ENCODE measurements at places on chromosomes 7 and 10.

- no peak for DNase-seq
Measured at GRCh38 chr10:109962247-109962646, 38.9 kb upstream of the XPNPEP1 start.

DNA sequence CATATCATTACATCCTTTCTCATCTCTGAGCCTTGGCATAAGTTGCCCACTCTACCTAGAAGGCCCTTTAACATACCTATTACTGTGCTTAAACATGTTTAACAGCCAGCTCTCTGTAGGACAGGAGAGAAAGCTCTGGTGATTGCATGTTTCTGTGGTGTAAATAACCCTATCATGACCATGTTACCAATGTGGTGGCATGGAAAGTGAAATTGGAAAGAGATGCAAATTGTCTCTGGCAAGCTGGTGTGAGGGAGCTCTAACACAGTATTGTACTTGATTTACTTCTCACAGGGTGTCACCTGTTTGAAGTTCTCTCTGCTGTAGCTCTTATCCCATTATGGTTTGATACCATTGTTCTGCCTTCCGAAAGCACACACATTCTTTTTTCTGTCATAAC lies 231.8 kb upstream of the DKK1 start:
- no peak for DNase-seq

DNA sequence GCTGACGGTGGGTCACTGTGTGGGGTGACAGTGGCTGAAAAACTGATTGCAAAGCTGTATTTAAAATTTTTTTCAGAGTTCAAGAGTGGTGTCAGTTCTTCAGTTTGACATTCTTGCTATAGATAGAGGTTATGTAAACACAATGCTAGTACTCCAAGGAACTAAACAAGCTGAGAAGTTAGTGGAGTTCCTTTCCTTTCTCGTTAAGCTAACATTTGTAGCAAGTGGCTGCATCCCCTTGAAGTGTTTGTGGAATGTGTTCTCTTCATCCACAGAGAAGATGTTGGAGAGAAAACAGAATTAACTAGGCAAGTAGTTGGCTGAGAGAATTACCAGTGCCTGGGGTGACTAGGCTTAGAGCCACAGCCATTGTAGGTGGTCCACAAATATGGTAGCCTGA lies 15.8 kb downstream of the CCNY start:
- DNase-seq: no peak

GRCh38 chr10:92573091-92573797 lies 649 bp downstream of the IDE start:
- DNase-seq: peak; percentile 46

- DNase-seq: peak; percentile 19
Measured at GRCh38 chr7:130273081-130273932, 6.6 kb downstream of the CPA2 start.

DNA sequence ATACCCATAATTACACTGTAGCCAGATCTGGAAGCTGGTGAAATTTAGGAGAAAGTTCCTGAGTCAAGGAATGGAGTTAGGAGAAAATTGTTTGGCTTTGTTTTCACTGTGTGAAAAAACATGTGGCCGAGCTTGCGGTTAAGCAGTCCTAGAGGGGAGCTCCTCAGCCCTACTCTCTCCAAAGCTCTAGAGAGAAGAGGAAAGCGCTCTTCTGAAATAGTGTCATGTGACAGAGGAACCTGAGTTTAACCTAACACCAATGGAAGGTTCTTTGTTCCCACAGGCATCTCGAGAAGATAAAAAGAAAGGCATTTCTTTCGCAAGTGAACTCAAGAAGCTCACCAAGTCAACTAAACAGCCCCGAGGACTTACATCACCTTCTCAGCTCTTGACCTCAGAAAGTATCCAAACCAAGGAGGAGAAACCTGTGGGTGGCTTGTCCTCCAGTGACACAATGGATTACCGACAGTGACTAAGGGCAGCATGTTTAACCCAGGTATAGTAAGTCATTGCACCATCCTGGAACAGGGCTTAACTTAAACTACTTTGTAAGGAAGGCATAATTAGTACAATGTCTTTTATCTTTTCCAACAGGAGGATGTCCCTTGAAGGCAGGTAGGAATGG lies 38.0 kb downstream of the NOC3L start:
- DNase-seq: no peak

DNA sequence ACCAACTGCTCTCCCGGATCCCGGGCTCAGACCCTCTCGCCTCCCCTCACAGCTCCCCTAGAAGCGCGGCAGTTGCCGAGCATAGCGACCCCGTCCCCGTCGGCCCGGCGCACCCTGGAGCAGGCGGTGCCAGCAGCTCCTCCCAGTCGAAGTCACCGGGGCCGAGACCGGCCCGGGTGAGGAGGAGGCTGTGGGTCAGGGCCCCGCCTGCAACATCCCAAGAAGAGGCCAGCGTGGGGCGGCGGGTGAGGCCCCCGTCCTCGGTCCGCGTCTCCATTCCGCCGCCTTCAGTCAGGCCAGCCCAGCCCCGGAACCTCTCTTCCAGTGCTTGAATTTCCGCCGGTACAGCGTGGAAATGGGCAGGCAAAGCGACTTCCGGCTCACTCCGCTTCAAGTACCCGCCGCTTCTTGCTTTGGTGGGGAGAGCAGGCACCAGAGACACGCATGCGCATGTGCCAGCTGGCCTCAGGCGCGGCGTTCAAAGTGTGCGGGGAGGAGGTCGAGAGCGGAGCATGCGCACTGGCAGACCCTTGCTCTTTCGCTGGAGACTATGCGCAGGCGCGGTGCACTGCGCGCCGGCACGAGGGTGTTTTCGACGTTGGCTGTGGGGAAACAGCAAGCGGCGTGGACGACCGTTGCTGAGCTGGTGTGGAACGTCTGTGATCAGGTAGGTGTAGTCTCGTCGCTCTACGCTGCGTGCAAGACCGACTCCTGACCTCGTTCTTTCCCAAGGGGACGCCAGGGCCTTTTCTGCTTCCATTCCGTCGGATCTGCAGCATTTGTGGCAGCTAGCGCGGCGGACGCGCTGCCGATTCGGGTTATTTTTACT lies at the start of gene C10orf88:
TSS of gene C10orf88 (minus strand) at position 326 of the 829 bp plus-strand sequence. CDS start at position 277, 49 bp downstream.
- peak; percentile 94 for DNase-seq

- DNase-seq: no peak
Measured at GRCh38 chr10:96168546-96168945, 38.4 kb downstream of the ZNF518A start.

DNA sequence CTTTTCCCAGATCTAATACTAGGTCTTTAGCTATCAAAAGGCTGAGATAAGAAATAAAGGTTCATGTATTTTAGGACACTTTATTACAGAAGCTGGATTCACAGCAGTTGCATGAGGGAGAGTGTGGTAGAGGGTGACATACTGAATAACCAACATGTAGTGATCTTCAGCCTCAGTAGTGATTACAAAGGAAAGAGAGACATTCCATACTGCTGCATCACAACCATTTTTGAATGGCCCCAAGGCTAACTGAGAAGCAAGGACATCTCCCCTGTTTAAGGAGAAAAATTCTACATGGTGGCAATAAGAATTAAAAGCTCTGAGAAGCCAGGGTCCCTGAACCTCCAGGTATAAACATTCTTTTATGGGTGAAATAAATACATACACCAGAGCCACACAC lies 35.3 kb downstream of the COG5 start:
- DNase-seq: no peak

GRCh38 chr7:67484244-67484751 lies 487.7 kb downstream of the TYW1 start:
- DNase-seq: no peak

GRCh38 chr10:36779238-36779846 lies 346.1 kb upstream of the ANKRD30A start:
- DNase-seq: no peak

GRCh38 chr10:130989670-130990232 lies 321.8 kb downstream of the TCERG1L start:
- no peak for DNase-seq

GRCh38 chr10:121079226-121079625 lies 228.1 kb downstream of the WDR11 start:
- no peak for DNase-seq
